Mesothelial cell of epicardium (in vitro differentiated cells): ENCODE measurements at places on chromosomes 7 and 10. TPM values are rescaled to one million over a fixed set of nuclear protein-coding genes. Genes with fewer than 3 reads are reported as not detected.

The COX19 gene
- total RNA-seq: 19.2 to 22.0 TPM (median 20.2 TPM) in 3 replicates

The ADCY1 gene
- 3.1 to 4.7 TPM (median 4.5 TPM) in 3 replicates for total RNA-seq

GRCh38 chr7:9097565-9098060 lies 664.2 kb downstream of the NXPH1 start:
- DNase-seq: no peak
- H3K36me3 ChIP-seq: peaks cover 2% of the 10 kb centered on the region

DNA sequence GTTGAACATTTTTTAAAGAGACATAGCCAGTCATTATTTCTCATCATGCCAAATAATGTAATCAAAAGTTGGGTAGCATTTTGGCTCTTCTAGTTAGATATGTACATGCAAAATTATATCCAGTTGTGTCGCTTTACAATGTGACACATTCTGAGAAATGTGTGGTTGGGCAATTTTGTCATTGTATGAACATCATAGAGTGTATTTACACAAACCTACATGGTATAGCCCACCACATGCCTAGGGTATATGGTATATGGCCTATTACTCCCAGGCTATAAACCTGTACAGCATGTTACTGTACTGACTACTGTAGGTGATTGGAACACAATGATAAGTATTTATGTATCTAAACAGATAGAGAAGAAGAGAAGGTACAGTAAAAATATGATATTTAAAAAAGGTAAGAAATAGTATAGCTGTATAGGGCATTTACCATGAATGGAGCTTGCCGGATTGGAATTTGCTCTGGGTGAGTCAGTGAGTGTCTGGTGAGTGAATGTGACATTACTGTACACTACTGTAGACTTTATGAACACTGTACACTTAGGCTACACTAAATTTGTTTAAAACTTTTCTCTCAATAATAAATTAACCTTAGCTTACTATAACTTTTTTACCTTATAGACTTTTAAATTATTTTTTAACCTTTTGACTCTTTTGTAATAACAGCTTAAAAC lies 16.5 kb downstream of the ZNF365 start:
- no peaks in the 10 kb centered on the region for H3K36me3 ChIP-seq
- H3K27ac ChIP-seq: no peak overlapping the region
- H3K4me1 ChIP-seq: no peaks in the 10 kb centered on the region
- no peak overlapping the region for H3K4me3 ChIP-seq
- H3K27me3 ChIP-seq: peaks cover 11% of the 10 kb centered on the region

DNA sequence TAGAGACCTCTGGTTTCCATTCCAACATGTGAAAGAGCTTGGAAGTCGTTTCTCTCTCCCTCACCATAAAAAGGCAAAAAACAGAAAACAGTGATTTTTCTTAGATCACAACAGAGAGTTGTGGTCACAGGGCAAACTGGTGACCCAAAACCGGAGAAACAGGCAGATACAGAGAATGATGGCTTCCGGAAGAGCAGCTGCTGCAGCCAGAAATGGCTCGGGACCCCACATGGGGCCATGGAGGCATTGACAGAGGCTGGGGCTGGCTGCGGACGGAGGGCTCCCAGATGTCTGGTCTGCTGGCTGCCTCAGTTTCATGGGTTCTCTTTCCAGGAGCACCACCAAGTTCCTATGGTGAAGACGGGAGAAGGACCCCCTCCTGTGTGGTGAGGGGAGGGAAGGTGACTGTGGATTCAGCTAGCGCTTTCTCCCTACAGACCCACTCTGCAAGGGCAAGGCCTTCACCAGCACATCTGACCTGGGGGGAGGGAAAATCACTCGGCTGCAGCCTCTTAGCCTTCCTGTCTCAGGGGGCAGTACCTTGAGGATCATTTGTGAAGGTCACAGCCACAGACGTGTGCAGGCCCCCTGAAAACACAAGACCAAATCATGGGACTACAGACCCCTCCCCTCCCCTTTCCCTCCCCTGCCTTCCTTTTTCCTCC lies 81.4 kb downstream of the WDR37 start:
- H3K27me3 ChIP-seq: peaks cover 9% of the 10 kb centered on the region
- H3K27ac ChIP-seq: no peak overlapping the region
- H3K4me1 ChIP-seq: no peaks in the 10 kb centered on the region

- H3K27ac ChIP-seq: no peak overlapping the region
- peaks cover 4% of the 10 kb centered on the region for H3K4me1 ChIP-seq
- no peak for DNase-seq
- H3K27me3 ChIP-seq: peaks cover 66% of the 10 kb centered on the region
- H3K4me3 ChIP-seq: no peak overlapping the region
Observed at GRCh38 chr7:29287366-29287765, 92.8 kb downstream of the CHN2 start.

GRCh38 chr10:12681252-12681651 lies 320.3 kb downstream of the CCDC3 start:
- no peaks in the 10 kb centered on the region for H3K36me3 ChIP-seq
- no peak overlapping the region for H3K4me3 ChIP-seq
- DNase-seq: no peak
- no peak overlapping the region for H3K27ac ChIP-seq

DNA sequence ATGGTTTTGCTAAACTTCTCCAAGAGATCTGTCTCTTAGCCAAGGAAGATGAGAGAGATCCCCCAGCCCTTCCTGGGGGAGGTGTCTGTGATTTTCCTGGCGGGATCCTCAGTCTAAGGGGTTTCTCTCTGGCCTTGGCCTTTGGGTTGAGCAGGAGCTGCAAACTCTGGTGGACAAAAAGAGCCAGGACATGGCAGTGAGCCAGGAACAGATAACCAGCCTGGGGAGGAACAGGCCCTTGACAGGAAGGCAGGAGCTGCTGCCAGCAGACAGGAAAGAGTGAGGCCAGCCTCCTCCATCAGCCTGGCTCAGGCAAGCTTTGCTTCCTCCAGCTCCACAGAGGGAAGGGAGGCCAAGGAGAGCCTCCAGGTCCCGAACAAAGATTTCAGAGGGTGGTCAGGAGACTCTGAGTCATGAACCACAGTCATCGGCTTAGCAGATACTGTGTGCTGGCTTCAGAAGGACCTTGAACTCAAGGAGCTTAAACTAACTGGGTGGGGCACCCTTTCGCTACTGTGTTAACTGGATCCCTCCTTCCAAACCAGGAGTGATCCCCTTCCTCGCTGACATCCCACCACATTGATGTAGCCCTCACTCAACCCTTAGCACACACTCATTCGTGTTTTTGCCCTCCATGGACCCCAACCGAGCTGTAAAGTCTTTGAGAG lies 34.7 kb downstream of the DDIT4 start:
- no peaks in the 10 kb centered on the region for H3K36me3 ChIP-seq
- H3K27me3 ChIP-seq: no peaks in the 10 kb centered on the region
- no peak for DNase-seq
- no peak overlapping the region for H3K4me3 ChIP-seq
- H3K27ac ChIP-seq: peak overlapping the region; percentile 47
